Daoy (cell line): ENCODE measurements at places on chromosomes 2 and 18.
A peak's percentile ranks its signal among the peaks of the same experiment; 100 is the strongest.

GRCh38 chr2:50649626-50650402 is 382.1 kb downstream of the NRXN1 start:
- DNase-seq = no peak

DNA sequence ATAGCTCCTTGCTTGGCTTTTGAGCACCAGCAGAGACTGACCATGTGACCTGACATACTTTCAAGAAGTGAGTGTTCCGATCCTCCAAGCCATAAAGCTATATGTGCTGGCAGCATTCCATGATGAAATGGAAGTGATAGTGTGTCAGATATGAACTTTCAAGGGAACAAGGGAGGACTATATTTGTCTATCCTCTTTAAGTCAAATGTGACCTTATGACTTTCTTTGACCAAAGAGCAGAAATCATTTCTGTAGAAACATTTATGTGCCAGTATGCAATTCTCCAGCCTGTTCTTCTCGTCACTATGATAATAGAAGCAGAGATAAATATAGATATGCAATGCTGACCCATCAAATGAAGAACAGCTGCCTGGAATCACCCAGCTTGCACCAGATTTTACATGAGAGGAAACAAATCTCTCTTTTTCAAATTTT is 14.4 kb downstream of the HYCC2 start:
- DNase-seq = no peak

DNA sequence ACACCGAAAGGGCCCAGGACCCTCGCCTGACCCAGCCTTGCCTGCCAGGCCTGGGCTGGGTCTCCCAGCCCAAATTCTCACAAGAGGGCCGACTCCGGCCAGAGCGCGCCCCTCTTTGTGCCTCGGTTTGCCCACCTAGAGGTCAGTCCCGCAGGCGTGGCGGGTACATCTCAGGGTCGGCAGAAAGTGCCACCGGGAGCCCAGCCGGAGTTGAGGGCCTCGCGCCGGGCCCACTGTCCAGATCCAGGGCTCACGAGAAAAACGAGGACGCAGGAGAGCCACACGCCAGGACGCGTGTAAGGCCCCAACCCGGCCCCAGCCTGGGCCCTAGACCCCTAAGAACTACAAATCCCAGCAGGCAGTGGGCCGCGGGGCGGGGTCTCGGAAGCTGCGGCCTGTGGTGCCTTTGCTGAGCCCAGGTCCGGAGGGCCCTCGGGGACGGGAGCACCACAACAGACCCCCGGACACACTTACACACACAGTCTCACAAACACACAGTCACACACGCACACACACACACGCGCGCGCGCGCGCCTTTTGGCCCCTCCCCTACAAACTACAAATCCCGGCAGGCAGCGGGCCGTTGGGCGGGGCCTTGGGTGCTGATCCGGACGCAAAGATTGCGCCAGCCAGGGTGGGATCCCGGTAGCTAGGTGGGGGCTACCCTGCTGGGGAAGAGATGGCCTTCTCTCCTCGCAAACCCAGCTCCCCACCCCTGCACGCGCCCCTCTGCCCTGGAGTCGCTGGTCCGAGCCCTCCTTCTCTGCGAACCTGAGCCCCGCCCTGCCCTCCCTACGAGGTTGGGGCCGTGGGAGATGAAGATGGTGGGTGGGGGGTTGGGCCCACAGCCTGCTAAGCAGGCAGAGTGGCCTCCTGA is at the start of gene SH2D6:
TSS of gene SH2D6 (plus strand) at position 583 of the 877 bp plus-strand sequence. CDS start 10,752 bp downstream, outside the sequence.
- peak; percentile 78 for DNase-seq

DNA sequence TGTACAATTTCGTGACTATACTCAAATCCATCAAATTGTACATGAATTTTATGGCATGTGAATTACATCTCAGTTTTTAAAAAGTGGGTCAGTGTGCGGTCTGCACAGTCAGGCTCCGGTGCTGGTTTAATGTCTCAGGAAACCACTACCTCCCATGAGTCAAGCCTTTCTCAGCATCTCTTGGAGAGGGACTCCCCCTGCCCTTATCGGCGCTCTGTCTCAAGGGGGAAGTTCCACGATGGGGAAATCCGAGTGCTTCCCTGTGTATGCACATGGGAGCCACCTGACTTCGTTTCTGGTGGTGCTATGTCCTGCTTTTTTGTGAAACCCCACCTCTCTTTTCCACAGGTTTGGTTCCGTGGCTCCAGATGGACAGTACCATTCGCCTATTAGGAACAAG is 72.5 kb downstream of the ACOXL start:
- peak; percentile 90 for DNase-seq

GRCh38 chr18:79068341-79068936 is 755 bp upstream of the ATP9B start:
- DNase-seq = no peak

- no peak for DNase-seq
Measured at GRCh38 chr2:145777297-145777696, 1257.4 kb upstream of the ZEB2 start.

DNA sequence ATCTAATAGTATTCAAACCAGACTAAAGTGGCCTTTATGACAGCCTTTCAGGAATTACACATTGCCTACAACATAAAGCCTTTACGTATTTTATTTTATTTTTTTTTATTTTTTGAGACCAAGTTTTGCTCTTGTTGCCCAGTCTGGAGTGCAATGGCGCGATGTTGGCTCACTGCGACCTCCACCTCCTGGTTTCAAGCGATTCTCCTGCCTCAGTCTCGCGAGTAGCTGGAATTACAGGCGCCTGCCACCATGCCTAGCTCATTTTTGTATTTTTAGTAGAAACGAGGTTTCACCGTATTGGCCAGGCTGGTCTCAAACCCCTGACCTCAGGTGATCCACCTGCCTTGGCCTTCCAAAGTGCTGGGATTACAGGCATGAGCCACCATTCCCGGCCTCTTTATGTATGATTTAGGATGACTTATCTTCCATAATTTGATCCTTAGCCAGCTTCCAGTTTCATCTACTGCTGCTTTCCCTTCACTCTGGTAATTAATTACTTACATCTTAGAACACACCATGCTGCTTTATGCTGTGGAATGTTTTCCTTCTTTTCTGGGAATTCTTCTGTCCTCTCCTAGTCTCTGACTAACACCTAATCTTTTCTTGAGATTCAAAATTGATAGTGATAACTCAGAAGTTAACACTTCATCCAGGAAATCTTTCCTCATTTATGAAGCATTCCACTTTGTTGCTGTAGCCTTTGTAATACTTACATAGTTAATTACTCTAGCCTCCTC is 2.6 kb downstream of the USP14 start:
- DNase-seq = no peak

DNA sequence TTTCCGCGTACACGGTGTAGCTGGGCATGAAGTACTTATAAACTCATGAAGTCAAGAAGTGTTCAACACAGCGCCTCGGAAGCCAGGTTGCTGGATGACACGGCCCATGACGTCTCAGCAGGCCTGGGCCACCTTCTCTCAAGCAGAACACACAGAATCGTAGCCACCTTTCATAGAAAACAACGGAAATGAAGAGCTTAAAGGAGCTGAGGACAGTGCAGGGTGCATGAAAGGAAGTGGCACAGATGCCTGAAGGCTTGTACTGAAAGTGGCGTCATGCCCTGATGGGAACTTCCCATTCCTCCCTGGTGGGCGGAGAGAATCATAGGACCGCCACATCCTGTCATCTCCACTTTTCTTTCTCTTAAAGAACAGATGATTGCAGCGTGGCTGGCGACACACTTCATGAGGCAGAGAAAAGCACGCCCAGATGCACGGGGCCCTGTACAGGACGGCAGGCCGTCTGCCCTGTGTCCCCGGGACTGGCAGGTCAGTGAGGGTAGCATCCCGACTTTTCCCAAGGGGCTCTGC is 31.1 kb downstream of the HDAC4 start:
- peak; percentile 25 for DNase-seq

DNA sequence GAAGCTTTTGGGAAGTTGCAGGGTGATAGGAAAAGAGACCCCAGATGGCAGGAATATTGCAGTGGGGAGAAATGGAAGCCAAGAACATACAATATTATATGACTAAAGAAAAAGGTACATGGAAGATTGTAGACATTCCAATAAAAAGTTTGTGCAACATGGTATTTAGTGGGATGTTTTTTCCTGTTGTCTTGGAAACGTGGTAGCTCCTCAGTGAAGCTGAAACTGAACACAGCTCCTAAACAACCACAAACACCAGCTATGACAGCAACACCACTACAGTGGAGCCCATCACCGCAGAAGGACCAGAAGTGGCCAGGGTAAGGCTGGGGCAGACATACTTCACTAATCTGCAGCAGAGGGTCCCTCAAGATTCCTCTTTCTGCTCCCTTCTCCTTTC is 246.8 kb downstream of the CDH20 start:
- DNase-seq = no peak

DNA sequence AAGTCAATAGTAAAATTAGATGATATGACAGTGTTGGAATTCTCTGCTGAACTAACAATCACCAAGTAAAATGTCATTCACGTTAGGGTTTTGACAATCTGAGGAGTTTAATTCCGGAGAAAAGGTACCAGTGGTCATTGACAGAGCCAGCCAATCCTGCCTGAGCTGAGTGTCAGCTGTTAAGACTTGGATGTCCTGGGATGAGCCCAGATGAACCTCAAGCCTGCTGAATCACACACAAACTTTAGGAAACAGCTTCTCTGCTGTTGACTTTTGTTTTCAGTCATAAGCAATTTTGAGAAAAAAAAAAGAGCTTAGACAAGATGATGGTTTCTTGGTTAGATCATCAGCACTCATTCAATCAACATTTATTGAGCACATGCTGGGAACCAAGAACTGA is 600.0 kb upstream of the SLC39A10 start:
- DNase-seq = no peak
